ENCODE measurements at places on chromosomes 6 and 20.

DNA sequence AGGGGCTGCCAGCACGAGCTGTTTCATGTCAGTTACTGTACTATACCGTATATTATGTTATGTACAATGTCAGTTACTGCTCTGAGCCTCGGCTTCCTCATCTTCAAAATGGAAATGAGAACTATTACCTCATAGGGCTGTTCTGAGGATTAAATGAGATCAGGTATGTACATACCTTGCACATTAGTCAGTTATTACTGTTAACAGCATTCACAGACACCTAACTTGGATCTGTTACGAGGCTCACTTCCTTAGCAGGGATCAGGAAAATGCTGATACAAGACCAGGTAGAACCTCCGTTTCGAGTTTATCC lies 69.7 kb upstream of the TBC1D7 start:
- no peak for DNase-seq
- H3K36me3 ChIP-seq: no peaks in the 10 kb centered on the region
- H3K4me1 ChIP-seq: peaks cover 3% of the 10 kb centered on the region

DNA sequence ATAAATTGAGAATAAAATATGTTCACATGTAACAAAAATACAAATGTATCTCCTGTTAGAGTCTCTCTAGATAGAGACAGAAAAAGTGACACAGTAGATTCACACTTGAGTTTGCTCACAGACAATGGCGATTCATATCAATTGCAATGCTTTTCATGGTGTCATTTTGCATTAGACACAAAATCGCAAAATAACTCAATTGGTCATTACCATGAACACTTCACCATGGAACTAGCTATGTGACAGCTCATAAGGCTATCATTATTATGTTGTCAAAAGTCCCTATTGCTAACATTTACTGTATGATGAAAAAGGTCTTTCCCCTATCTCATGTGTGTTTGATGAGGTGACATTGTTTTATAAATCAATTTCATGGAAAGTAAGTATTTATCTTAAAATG lies 249.5 kb upstream of the AGPAT4 start:
- H3K27me3 ChIP-seq: no peaks in the 10 kb centered on the region
- no peak overlapping the region for H3K4me3 ChIP-seq
- DNase-seq: no peak
- no peaks in the 10 kb centered on the region for H3K36me3 ChIP-seq

DNA sequence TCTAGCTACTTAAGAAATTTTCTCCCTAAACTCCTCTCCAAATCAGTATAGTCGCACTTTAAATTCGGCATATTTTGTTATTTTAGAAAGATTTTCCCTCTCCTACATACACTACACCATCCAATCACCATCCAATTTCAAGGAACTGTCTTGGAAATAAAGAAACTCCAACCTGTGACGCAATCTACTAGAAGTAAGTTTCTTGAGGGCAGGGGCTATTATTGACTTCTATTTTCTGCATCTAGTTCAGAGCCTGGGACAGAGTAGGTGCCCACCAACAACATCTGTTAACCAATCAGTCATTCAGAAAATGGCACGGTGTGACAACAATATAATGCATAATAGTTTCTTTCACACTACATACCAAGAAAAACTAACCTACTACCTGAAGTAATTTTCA lies 3.6 kb downstream of the ATG5 start:
- H3K4me3 ChIP-seq: no peak overlapping the region
- H3K27ac ChIP-seq: no peak overlapping the region
- H3K27me3 ChIP-seq: no peaks in the 10 kb centered on the region
- peaks cover 9% of the 10 kb centered on the region for H3K4me1 ChIP-seq

- H3K27ac ChIP-seq: no peak overlapping the region
- DNase-seq: no peak
- no peaks in the 10 kb centered on the region for H3K4me1 ChIP-seq
- H3K4me3 ChIP-seq: no peak overlapping the region
These were observed 16.2 kb upstream of the VAPB start for GRCh38 chr20:58372806-58373205.
